Esophagus squamous epithelium (tissue), 5 donors: ENCODE measurements at places on chromosomes 5 and 9.

DNA sequence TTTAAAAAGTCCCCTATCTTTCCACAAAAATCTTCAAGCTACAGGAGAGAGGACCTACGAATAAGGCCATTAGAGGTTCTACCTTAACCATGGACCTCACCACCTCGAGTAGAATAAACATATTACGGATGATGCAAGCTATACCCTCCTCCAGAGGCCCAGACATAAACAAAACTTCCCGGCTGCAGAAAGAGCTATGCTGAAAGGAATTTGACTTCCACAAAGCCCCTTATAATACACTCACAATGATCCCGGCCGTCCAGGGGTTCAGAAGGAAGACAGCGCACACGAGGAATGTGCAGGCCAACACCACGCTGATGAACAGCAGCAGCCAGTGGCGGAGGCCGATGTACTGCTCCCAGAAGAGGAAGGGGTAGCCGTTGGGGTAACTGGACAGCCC is 59.0 kb downstream of the PTCH1 start:
- no peak for DNase-seq

- no peak for DNase-seq
Measured at GRCh38 chr9:112169368-112169767, 5.7 kb downstream of the SUSD1 start.

- DNase-seq, result no peak
Measured at GRCh38 chr5:148687427-148687826, 33.1 kb upstream of the HTR4 start.

GRCh38 chr5:124653666-124654065 is 92.8 kb downstream of the ZNF608 start:
- DNase-seq, result no peak

- no peak for DNase-seq
Measured at GRCh38 chr5:175683921-175684320, 26.1 kb downstream of the HRH2 start.
